ENCODE measurements at places on chromosomes 1 and 21. TPM values are rescaled to one million over a fixed set of nuclear protein-coding genes. Genes with fewer than 3 reads are reported as not detected.

The MYOG gene
- total RNA-seq, result 22.8 TPM

The WNT9A gene
- 0.65 TPM for total RNA-seq

The GOLT1A gene
- total RNA-seq, result not detected

The IL20 gene
- total RNA-seq, result not detected

The IVL gene
- not detected for total RNA-seq

The KCNA3 gene
- total RNA-seq, result 0.64 TPM

The SHE gene
- total RNA-seq, result 0.26 TPM

The COL16A1 gene
- 97.9 TPM for total RNA-seq

The PLPPR5 gene
- not detected for total RNA-seq
